ENCODE measurements at places on chromosomes 7 and 10.
A peak's percentile ranks its signal among the peaks of the same experiment; 100 is the strongest.

DNA sequence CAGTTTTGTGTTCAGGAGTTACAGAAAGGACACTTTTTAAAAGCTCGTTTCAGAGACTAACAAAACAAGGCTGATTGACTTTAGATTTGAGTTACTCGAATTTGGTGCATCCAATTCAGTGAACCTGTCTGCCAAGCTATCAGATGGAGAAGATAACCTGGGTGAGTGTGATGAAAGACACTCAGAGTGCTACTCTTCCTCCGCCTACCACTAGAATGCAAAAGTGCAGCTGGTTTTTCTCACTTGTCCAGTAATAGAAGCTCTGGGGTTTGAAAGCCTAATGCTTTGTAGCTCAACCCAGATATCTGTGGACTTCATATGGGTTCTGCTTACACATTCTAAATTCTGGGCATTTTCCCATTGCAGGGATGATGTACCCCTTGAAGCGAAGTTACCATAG, 82.8 kb upstream of the NPY start:
- peak; percentile 23 for DNase-seq

DNA sequence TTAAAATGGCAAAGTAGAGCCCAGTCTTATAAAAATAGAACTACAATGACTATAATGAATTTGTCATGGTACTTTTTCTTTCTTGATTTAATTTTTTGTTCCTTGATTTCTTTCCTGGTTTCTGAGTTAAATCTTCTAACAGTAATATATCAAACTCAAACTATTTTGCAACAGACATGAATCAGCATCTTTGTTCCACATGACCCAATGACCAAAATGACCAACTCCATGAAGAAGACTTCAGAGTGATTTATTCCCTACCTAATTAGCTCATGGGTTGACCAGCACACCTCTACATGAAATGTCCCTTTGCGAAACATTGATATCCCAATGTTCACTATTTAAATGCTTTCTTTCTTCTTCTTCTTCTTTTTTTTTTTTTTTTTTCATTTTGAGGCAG, 30.9 kb downstream of the NMT2 start:
- no peak for DNase-seq

- no peak for DNase-seq
Measured at GRCh38 chr10:70906031-70906783, 17.8 kb upstream of the PCBD1 start.

DNA sequence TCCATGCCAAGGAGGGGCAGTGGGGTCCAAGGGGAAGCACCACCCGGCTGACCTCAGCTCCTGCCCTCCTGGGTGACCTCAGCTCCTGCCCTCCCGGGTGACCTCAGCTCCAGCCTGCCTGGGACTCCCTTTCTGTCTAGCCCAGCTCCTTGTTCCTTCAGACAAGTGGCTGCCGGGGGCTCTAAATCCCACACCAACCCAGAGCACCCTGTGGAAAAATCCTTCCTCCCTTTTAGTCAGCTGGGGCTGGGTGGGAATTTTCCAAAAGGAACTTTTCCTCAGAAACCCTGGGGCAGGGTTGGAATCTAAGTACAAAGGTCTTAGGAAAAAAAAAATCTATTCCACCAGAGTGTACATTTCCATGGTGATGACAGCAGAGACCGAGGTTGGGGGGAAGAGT, 36.3 kb downstream of the AKR1B1 start:
- no peak for DNase-seq

- no peak for DNase-seq
Measured at GRCh38 chr7:132455378-132455777, 120.9 kb downstream of the PLXNA4 start.

DNA sequence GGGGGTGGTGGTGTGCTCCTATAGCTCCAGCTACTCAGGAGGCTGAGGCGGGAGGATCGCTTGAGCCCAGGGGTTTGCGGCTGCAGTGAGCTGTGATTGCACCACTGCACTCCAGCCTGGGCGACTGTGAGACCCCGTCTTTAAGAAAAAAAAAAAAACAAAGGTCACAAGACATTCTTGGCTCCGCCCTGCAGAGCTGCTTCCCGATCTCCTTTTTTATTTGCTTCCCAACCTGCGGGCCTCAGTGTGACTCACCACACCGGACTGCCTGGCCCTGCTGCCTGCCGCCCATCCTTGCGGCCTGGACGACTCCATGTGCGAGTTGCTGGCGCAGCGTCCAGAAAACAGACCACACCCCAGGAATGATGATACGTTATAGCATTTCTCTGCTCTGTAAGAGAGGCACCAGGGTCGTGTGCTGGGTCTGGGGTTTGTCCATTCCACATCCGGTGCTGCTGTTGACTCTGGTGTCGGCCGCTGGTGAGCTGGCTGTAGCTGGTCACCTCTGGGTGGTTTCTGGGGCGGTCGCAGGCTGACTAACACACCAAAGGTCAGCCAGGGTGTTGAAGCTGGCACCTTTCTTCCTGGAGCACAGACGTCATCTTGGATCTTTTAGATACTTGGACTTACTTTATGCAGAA, 123.6 kb downstream of the TCF7L2 start:
- DNase-seq: peak; percentile 67

DNA sequence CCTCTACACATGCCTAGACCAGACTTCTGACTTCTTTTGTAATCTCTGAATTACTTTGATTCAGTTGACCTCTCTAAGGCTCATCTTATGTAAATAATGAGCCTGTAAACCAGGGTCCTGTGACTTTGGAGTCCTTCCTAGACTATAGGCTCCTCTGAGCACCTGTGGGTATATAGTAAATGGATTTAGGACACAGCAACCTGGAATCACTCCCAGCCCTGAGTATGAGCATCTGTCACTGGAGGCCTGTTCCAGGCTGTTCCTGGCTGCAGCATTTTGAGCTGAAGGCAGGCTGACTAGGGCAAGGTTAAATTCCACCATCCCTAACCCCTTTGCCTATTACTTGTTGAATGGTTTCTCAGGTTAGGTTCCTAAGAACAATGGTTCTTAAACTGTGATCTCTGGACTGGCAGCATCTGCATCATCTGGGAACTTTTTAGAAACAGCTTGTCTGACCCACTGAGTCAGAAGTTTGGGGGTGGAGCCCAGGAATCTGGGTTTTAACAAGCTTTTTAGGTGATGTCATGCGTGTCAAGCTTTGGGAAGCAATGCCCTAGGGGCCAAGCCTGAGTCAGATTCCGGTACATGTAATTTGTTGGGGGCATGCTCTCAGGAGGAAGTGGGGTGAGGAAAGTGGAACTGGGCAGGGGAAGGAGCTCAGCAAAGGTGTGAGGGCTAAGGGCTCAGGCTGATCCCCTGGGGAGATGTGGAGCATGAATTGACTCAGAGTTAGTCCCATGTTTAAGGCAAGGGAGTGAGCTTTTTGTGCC, 28.2 kb downstream of the MINDY4 start:
- DNase-seq: no peak

- no peak for DNase-seq
Measured at GRCh38 chr7:21617916-21618390, 75.1 kb downstream of the DNAH11 start.

DNA sequence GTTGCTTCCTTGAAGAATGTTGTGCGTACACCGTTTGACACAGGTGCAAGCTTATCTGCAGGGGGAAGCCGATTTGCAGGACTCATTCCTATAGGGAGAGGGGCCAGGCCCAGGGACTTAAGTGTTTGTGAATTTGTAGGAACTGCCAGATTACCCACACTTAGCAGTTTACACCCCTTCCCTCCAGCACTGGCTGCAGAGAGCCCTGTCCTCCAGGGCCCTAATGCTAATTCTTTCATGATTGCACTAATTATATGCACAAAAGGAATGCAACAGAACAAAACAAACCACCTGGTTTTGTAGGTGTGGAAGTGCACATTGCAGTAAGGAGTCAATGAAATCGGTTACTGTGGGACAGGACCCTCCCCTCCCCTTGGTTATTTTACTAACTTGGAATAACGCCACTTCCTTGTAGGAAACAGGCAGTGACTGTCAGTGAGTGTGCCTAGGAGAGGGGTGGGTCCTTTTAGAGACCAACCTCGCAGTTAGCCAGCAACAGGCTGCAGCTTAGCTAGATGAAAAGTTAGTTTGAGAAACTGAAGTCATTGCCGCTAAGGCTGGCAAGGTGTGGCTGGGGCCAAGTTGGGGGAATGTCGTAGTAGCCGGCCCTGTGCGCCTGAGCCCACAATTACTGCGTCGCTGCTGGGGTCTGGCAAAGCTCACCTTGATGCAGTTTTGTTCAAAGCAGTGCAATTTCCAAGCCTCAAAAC, 60.6 kb downstream of the CUX1 start:
- DNase-seq: no peak

DNA sequence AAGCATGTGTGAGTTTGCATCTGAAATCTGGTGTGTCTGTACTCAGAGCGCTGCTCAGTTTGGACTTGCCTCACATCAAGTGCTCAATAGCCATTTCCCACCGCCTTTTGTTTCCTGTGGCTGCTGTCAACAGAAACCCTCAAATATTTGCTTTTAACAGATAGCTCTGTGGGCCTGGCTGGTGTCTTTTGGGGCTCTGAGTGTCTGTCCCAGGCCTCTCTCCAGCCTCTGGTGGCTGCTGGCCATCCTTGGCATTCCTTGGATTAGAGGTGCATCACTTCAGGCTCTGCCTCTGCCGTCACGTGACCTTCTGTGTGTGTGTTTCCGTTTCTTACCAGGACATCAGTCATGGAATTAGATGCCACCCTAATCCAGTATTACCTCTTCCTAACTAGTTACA, 9.3 kb downstream of the YKT6 start:
- DNase-seq: no peak

- no peak for DNase-seq
Measured at GRCh38 chr10:69043931-69044531, 43.9 kb upstream of the SRGN start.

GRCh38 chr7:137992104-137992549, 9.8 kb downstream of the CREB3L2 start:
- DNase-seq: no peak

GRCh38 chr7:16934722-16935340, 53.0 kb upstream of the AGR3 start:
- no peak for DNase-seq

DNA sequence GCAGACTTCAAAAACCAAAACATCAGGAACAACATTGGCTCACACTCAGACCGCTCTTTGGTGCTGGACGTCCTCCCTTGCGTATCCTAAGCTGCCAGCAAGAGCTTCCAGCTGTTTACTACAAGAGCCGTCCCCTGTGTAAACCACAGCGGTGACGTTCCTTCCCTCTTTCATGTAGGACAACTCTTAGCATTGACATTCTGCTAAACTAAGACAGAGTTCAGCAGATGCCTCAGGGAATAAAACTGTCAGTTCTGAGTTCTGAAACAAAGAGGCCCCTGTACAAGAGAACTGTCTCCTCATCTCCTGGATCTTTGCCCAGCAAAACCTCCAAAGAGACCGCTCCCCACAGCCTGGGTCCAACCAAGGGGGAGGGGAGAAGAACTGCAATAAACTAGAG, 57.8 kb upstream of the OPALIN start:
- DNase-seq: no peak

DNA sequence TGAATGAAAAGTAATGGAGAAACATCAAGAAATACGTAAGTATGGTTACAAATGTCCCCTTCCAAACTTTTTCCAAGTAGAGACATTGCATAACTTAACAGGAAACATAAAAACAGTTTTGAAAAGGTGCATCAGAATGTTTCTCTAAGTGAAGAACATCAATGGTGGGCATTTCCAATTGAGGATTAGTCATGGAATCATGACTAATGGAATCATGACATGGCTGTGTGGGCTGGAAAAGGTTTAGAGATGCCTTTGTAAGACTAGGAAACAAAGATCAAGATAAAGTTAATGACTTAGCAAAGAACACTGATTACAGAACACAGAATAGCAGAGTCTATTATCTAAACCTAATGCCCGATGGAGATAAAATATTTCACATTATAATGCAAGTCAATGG, 272.0 kb downstream of the HPSE2 start:
- no peak for DNase-seq

DNA sequence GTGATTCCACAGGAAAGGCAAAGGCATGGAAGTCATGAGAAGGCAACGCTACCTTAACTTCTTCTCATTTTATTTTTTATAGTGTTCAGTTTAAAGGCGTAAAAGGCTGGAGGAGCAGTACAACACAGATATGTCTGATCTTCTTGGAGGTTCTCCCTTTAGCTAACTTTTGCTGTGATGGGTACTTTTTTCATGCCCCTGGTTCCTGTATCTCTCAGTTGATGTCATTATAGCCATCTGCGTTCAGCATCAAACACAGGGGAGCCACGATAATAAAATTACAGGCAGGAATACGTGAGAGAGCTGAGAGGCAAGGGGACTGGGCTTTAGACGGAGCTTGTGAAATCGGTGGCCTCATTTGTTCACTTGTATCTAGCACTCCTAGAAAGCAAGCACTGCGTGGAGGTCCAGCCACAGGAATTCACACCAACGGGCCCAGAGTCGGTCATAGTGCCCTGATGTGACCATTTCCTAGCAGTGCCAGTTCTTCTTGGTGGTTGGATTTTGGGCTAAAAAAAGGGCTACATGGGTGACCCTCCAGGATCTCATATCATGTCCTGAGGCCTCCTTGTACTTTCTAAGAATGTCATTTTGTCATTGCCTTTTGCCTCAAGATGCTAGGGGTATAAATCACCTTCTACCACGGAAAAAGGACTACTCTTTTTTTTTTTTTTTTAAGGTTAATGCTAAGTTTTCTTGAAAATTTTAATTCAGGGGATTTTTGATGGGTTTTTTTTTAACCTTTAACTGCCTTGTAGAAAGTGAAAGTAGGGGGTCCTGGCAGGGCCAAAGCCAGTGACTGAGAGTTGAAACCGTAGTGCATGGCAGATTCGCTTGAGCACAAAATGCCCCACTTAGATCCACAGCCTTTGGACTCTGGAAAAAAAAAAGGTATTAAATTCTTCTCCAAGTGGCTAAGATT, 191.5 kb downstream of the CELF2 start:
- no peak for DNase-seq

- DNase-seq: no peak
Measured at GRCh38 chr7:107961405-107961804, 41.6 kb downstream of the LAMB1 start.

GRCh38 chr10:89946106-89946505, 244.7 kb downstream of the KIF20B start:
- DNase-seq: no peak

DNA sequence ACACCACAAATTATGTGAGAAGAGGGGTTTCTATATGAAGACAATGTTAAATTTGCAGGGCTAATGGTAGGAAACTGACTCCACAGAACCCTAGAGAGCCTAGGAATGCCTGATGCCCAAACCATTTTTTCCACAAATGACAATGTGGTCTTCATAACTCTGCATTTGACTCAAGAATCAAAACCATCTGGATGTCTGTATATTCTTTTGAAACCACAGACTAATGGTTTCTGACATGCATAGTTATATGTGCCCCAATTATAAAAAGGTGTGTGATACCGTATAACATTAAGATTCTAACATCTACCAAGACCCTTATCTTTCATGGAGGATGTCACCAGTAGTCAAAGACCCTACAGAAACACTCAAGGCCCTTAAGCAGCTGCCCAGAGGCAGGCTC, 20.3 kb downstream of the SEC61G start:
- DNase-seq: no peak

Measured in T47D (cell line).